GM23248 (cell line): ENCODE measurements at places on chromosomes 5 and 9.
A peak's percentile ranks its signal among the peaks of the same experiment; 100 is the strongest.

DNA sequence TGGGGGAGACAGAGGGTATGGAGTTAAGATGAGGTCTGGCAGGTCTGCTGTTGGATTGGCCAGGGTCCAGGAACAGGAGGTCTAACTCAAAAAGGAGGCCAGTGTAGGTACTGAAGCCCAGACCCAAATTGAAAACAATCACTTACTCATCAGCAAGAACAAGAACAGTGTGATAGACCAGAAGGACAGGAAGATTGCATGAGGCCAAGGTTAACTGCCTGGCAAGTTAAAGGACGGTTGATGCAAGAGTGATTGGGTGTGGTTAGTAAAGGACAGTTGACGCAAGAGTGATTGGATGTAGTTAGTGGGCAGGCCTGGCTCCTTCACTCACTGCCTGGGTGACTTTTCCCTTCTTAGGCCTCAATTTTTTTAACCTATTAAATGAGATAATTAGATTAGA lies 132.6 kb downstream of the PDZD2 start:
- DNase-seq, result no peak

GRCh38 chr5:150022158-150022531 lies 21.6 kb downstream of the HMGXB3 start:
- DNase-seq, result peak; percentile 95

DNA sequence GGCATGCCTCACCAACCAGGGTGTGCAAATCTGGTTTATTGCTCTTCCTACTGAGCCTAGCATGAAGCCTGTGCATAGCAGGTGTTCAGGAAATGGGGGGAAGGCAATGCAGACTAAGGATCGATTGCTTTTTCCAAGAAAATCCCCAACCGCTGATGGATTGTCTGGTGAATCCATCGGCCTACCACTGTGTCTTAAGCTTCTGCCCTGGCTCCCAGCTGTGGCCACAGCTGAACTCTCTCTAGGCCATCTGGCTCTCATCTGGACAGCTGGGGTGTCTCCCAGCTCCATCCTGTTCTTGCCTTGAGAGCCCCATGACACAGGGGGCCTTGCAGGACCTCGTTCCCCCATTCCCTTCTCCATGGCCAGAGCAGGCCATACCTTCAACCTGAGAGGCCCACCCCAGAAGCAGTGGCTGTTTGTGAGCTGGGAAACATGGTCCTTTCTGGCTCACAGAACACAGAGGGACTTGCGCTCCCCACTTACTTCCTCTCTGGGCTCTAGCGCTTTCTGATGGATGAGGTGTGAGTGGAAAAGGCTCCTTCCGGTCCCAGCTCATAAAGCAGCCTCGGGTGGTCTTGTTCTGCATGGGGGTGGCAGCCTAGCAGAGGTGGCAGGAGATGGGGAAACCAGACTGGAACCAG lies 41.8 kb downstream of the COL27A1 start:
- DNase-seq, result no peak

- DNase-seq, result no peak
Measured at GRCh38 chr9:128720841-128721486, 3.0 kb downstream of the ZDHHC12 start.

GRCh38 chr5:54793468-54794134 lies 191.8 kb downstream of the ESM1 start:
- DNase-seq, result peak; percentile 40

DNA sequence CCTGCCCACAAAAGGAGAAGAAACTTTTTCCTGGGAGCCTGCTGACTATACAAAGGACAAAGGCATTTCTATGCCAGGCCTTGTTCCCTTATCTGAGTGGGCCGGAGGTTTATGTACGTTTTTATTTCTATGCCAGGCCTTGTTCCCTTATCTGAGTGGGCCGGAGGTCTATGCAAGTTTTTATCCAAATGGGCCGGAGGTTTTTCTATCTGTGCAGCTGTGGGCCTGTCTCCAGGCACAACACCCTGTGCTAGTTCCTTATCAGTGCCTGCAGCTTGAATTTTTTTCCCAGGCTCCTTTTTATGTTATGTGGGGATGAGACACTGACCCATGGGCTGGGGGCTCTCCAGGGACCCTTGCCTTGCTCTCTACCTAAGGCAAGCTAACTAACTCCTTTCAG lies 5.5 kb downstream of the SLC25A2 start:
- DNase-seq, result no peak

DNA sequence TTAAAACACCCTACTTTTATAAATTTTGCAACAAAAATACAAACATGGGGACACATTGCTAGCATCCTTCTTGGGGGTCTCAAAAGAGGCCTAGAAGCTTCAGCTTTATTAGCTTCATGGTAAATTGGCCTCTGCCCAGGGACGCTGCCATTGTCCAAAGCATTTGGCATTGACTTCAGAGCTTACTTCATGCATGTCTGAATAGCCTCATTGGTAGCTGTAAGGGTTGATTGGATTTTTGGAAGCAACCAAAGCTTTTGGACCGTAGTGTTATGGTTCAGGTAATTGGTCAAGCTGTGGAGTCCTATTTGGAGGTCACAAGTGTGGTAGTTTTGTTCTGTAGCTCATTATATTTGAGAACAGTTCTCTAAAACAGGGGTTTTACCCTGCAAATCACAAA lies 411.7 kb upstream of the SLC24A2 start:
- no peak for DNase-seq

GRCh38 chr5:61822584-61822983 lies 483.4 kb upstream of the KIF2A start:
- DNase-seq, result no peak

DNA sequence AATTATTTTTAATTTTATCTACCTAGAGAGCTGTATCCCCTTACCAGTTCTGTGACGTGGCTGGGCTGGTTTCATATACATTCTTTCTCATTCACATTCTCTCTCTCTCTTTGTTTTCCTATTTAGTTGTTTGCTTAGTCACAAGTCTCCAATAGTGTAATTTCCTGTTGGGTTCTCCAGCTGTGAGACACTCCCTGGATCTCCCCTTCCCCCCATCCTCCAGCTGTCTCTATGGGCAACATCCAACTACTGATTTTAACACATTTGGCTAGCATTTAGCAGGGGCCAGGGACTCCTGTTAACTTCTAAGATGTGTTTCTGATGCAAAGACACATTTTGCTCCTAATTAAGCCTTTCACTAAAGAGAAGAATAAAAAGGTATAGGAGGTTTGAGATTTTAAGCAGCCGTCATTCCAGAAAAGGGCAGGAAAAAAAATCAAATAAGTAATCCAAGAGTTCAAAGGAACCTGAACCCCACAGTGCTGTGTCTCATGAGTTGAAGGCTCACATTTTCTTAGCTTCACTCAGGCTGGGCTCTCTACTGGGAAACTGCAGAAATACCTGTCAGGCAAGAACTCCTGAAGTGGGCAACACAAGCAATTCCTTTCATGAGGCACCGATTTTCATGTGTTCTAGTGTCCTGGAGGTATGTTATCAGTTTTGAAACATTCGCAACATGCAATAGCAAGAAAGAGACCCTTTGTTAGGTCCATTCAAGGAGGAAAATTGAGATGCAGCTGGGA lies 198.7 kb upstream of the C9orf72 start:
- no peak for DNase-seq

GRCh38 chr5:170216257-170216864 lies 16.4 kb upstream of the C5orf58 start:
- DNase-seq, result peak; percentile 70

GRCh38 chr9:29282121-29282520 lies 1708.8 kb upstream of the C9orf72 start:
- no peak for DNase-seq

- no peak for DNase-seq
Measured at GRCh38 chr5:6183391-6184390, 194.7 kb downstream of the MED10 start.

- peak; percentile 71 for DNase-seq
Measured at GRCh38 chr5:128163991-128164390, 80.4 kb downstream of the SLC12A2 start.

DNA sequence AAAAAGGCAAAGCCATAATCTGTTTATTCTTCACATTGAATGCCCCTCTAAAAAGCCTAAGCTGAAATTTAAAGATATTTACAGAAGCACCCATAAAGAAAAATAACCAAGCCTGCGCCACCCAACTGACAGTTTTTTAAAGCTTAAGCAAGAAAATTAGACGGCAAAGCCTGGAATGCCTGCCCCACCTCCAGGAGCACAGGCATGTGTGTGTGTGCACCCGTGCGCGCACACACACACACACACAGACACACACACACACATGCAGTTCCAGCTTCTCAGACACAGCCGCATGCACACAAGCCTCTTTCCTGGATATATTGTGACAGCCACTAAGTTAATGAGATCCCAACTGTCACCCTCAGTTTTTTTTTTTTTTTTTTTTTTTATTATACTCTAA lies 88.2 kb downstream of the FRMD3 start:
- no peak for DNase-seq

- DNase-seq, result peak; percentile 29
Measured at GRCh38 chr9:131731237-131731636, 8.6 kb downstream of the RAPGEF1 start.

DNA sequence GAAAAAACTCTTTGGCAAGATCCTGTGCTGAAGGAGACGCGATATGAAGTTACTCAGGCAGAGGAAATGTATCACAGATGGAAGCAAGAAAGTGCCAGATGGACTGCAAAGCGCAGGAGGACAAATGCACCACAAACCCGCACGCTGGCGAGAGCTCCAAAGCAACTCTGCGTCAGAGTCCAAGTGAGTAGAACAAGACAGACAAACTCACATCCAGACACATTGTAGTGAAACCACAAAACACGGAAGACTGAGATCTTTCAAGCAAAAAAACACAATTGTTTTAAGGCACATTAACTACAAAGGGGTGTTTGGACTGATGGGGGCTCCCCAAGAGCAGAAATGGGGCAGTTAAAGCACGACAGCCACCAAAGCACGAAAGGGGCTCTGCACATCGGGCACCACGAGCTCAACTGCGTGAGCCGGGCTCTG lies 39.2 kb upstream of the NKD2 start:
- peak; percentile 84 for DNase-seq

DNA sequence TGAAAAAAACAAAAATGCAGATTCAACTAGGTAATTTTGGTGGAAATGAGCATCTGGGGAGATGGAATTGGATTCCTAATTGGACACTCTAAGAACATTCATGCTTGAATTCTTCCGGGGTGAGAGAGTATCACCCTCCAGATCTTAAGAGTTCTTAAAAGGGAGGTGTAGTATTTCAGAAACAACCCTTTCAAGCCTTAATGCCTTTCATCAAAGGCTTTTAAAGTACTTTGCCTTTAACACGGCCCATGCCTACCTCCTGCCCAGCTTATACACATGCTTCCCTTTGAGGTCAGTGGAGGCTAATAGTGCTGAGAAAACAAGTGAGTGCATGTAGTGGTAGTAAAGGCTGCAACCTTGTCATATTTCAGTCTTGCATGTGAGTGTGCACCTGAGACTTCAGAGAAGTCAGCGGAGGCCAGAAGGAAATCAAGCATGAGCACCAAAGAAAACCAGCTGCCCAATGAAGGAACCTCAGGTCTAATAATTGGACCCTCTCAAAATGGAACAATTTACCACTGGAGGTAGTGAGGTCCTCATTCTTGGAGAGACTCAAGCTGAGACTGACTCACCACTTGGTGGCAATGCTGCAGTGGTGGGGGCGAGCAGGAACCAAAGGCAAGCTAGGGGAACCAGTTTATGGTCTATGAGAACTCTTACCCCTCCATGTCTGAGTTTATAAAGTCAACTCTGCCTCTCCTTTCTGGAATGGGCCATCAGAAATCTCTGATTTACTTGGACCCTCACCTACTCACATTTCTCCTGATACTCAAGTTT lies 98.4 kb upstream of the GDNF start:
- no peak for DNase-seq

GRCh38 chr5:125550274-125550673 lies 803.8 kb upstream of the ZNF608 start:
- DNase-seq, result peak; percentile 31
